ENCODE measurements at places on chromosomes 11 and 22.
A peak's percentile ranks its signal among the peaks of the same experiment; 100 is the strongest.

GRCh38 chr22:24833881-24834495 lies 28.0 kb downstream of the SGSM1 start:
- no peak for DNase-seq

- DNase-seq = peak; percentile 74
Measured at GRCh38 chr11:75445315-75445953, 12.4 kb upstream of the KLHL35 start.

- DNase-seq = no peak
Measured at GRCh38 chr11:82818409-82819043, 81.7 kb downstream of the PRCP start.

- DNase-seq = no peak
Measured at GRCh38 chr11:11982975-11983374, 25.5 kb downstream of the DKK3 start.

- DNase-seq = no peak
Measured at GRCh38 chr11:123255909-123256308, 60.9 kb upstream of the CLMP start.

DNA sequence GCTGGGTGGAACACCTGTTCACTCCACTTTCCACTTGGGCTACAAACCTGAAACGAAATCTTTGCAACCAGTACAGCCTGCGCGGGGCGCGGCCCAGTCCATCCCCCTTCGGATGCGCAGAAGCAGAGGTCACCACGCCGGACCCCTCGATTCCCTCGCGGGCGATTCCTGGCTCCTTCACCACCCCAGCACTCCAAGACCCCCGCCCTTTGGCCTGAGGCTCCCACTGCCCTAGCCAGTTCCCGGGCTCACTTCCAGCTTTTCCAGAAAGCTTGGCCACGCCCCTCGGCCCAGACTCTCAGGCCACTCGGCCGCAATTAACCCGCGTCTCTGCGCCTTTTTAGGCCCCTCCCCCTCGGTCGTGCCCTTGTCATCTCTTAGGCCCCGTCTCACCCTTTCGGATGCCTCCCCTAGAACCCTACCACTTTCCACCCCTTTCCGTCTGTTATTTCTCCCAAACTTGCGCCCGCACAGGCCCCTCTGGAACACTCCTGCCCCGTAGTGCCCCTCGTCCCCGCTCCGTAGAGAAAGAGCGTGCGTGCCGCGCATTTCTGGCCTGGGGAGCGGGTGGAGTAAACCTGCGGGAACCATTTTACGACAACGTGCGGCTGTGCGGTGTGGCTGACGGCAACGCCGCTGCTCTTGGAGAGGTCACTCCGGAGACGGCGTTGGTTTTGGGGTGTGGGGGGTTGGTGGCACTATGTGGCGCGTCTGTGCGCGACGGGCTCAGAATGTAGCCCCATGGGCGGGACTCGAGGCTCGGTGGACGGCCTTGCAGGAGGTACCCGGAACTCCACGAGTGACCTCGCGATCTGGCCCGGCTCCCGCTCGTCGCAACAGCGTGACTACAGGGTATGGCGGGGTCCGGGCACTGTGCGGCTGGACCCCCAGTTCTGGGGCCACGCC lies at the start of gene DLAT:
Gene DLAT, plus strand, starts transcription at position 636 of the 906 bp plus-strand sequence. Its CDS starts 65 bp downstream, at position 701.
- peak; percentile 96 for DNase-seq

DNA sequence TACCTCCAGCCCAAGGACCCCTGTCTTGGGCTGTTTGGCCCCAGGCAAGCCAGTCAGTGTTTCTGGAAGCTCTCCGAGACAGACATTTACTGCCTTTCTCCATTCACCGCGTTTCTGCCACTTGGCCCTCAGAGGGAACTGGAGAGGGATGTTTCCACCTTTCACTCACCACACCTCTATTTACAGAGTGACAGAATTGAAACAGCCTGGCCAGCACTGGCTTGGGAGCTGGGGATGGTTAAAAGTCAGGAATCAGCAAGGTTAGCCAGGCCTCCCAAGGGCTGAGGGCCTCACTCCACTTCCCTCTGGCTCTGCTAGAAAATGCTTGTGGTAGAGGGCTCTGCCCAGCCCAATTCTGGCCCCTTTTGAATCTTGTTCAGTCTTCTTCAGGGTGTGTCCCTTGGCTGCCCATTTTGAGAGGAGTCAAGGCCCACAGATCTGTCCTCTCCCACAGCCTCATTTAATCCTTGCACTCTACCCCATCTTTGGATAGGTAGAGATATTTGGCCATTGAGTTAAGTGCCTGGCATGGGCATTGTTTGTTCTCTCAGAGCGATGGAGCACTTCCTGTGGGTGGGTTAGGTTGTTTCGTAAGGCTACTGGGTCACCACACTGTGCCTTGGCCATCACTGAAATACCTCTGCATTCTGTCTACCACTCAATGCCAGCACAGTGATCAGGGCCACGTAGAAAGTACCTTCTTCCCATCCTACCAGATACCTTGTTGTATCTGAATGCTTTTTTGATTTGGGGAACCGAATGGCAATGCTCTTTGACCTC lies 119.2 kb downstream of the MICAL2 start:
- DNase-seq = no peak

Measured in RPMI8226 (cell line).